ENCODE measurements at places on chromosomes 11 and 22.

GRCh38 chr11:8204025-8204424 is 35.2 kb upstream of the RIC3 start:
- no peak for DNase-seq

GRCh38 chr22:22941831-22942510 is 54.4 kb downstream of the IGLL5 start:
- no peak for DNase-seq

DNA sequence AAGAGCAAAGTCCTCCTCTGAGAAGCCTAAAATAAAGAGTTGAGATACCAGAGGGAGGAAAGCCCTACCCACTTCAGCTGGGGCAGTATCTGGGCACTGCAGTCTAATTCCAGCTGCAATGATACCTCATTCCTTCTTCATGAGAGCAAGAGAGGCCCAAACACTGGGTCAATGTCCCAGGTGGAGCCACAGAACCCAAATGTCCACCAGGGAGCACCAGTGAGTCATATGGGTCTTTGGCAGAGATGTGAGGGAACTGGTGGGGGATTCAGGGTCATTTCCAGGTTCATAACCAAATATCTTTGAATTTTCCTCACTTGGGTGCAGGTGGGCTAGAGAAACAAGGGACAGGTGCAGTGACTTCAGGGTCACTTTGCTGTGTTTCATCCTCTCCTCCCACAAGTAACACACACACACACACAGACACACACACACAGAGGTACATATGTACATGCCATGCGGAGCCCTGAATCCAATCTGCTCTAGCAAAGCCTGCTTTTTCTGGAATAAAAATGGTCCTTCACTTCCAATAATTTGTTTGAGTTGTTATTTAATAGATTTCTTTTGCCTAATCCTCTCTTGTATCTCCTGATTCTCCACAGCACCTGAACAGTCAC is 585.4 kb downstream of the SOX6 start:
- DNase-seq: no peak

DNA sequence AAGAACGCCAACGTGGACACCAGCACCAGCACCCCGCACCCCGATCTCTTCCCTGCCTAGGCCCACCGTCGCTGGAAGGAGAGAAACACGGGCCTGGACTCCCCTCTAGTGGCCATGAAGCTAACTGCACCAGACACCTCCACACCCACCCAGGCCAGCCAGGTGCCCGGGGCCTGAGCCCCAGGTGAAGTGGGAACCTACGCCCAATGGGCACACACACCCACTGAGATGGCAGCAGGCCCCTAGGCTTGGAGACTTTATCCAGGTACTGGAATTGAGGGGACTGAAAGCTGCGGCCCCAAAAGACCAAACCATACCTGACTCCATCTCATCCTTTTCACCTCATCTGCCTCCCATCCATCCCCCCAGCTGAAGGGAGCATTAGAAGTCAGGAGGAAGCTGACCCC is 81.0 kb downstream of the BUD13 start:
- DNase-seq: peak; percentile 25

- DNase-seq: no peak
Observed at GRCh38 chr22:40330615-40331014, 15.7 kb upstream of the ADSL start.

GRCh38 chr22:48551716-48552268 is 1275.9 kb downstream of the BRD1 start:
- no peak for DNase-seq

- peak; percentile 39 for DNase-seq
Observed at GRCh38 chr22:37639070-37639760, at the start of gene SH3BP1. TSS of gene SH3BP1 (plus strand) at chr22:37639669. CDS start at chr22:37639788, 119 bp downstream.

GRCh38 chr11:25655636-25656035 is 676.3 kb upstream of the ANO3 start:
- DNase-seq: no peak

- peak; percentile 44 for DNase-seq
Observed at GRCh38 chr11:65417702-65418430, 4.7 kb upstream of the NEAT1 start.

GRCh38 chr11:88909500-88909899 is 156.3 kb downstream of the GRM5 start:
- DNase-seq: no peak

DNA sequence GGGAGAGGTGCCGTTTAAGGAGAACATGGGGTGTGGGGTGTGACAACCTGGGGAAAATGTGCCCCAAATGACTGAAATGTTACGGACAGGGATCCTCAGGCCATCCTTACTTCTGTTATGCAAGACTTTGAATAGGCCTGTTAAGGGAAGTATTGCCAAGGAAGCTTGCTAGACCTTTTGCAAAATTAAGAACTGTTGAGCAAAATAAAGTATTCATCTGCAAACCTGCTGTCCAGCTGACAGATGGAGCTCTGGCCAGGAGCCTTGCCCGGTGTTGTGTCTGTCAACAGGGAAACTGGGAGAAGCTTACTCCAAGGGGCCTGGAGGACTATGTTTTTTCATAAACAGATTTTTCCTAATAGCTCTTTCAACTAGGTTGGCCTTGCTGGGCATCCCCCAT is 48.0 kb downstream of the FAT3 start:
- DNase-seq: no peak

- DNase-seq: no peak
Observed at GRCh38 chr11:57202281-57202680, 20.5 kb downstream of the LRRC55 start.

DNA sequence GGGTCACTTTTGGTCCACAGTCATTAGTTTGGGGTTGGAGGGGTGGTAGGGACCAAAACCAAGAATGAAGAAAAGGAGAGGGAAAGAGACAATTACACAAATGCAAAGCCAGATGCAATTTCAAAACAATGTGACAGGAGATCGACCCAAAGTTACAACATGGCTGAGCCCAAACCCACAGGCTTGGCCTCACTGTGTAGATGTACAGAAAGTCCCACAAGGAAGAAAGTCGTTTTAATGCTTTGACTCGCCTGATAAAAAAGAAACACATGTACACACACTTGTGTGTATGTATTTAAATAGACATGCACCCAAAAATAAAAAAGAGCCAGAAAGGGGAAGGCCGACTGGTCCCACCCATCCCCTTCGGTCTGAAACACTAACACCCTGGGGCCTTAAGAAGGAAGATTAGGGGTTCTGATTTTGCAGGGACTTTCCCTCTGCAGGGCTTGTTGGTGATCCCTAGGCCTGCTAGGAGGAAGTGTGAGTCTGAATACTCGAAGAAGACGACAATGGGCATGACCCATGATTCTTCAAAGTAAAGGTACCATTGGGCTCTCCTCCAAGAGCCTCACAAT is 104.1 kb downstream of the ETS1 start:
- DNase-seq: peak; percentile 84

GRCh38 chr11:57378186-57378585 is 2.8 kb downstream of the PRG3 start:
- DNase-seq: no peak

GRCh38 chr22:30867746-30868662 is 100.6 kb downstream of the MORC2 start:
- no peak for DNase-seq

DNA sequence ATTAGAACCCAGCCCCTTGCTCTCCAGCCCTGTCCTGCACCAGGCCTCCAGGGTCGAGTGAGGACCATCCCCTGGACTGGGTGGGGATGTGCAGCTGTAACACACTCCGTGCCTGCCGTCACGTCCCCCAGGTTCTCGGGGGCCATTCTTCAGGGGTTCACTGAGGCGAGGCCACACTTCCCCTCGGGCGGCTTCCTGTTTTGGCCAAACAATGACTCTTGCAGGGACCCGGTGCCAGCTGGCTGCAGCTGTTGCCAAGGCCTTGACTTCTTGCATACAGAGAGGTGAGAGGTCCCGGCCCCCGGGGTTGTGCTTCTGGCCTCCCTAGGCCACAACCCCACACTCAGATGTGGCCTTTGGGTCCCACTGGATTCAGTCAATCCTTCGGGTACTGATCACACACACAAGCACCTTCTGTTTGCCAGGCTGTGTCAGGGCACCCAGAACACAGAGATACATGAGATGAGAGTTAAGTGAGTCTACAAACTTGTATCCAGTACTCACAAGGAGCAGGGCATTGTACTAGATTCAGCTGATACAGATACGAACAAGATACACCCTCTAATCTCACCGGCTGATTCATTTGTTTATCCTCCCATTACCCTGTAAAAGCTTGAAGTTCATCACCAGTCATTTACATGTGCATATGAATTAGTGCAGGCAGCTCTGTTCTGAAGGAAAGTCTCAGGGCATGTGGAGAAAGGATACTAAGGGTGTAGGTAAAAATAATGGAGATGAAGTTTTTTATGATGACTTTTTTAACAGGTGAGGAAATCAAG is 32.9 kb downstream of the LRRC32 start:
- no peak for DNase-seq

GRCh38 chr11:117572671-117573070 is 224.3 kb downstream of the DSCAML1 start:
- no peak for DNase-seq

DNA sequence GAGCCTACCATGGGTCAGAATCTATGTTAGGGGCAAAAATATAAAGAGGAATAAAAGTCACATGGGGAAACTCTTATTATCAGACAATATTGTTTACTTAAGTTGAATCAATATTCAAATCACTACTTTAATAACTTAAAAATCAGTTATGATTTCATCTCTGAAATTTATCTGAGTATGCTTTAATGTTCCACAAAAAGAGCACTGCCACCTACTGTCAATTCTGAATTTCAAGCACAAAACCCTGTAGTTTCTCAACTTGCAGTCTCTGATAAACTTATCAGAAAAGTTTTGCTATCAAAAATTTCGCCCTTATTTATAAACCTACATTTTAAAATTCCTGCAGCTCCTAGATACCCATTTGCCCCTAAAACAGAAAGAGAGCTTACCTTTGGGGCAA is 47.3 kb downstream of the RDX start:
- no peak for DNase-seq

DNA sequence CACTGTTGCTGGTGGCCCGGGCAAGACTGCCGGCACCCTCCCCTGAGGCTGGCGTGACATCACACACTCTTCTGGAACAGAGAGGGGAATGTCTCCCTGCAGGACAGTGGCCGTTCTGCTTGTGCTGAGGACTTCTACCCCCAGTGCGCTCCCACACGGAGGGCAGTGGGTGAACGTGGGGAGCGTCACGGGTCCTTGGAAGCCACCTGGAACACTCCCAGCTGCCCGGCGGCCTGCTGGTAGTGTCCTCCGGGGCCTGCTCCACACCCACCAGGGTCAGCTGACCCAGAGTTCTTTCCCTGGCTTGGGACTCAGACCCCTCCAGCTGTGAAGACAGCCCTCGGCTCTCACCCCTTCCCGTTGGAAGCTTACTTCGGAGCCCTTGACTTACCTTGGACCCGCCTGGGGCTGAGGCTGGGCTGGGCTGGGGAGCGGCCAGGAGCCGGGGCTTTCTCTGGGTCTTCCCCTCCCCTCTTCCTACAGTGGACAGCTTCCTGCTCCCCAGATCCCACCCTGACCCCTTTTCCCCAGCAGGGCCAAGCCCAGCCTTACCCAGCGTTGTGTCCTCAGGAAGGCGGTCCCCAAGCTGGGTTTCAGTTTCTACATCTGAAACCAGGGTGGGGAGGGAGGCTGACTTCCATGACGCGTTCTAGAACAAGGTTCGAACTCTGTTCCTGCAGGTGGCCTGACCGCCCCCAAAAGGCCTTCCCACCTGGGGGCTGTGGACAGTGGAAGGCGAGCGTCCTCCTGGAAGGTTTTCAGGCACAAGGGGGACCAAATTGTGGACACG is 14.8 kb upstream of the GAL start:
- no peak for DNase-seq

GRCh38 chr22:45831394-45831793 is 145.6 kb downstream of the WNT7B start:
- no peak for DNase-seq

DNA sequence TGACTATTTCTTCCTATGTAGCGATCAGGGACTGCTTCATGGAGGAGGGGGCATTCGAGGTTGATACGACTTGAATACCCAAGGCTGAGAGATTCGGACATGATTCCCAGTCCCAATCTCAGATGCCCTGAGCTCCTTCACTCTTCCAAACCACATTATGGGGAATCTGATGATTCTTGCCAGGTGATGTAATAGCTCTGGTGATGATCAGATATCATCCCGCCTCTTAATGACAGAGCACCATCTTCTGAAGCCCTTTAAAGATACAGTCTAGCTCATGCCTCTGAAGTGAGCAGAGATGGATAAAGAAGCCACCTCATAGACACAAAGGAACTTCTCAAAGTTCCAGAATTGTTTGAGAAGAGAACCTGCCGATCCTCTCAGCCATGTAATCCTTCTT is 8.9 kb upstream of the CLMP start:
- no peak for DNase-seq

- no peak for DNase-seq
Observed at GRCh38 chr22:37581504-37581903, 1.6 kb upstream of the LGALS2 start.

DNA sequence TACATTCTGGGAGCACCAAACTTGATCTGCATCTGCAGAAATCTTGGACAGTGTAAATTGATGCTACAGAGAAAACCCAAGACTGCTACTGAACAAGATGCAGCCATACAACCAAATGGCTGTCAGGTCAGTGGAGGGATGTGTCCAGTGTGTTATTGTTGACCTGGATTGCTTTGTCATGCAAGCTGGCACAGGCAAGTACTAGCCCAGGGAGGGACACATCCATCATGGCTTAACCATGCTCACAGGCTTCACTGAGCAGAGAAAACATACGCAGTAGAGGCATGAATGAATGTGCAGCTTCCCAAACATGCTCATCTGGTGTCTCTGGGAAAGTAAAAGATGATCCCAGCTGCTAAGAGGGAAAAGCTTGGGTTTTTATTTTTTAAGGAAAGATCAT is 93.6 kb downstream of the MTNR1B start:
- no peak for DNase-seq

DNA sequence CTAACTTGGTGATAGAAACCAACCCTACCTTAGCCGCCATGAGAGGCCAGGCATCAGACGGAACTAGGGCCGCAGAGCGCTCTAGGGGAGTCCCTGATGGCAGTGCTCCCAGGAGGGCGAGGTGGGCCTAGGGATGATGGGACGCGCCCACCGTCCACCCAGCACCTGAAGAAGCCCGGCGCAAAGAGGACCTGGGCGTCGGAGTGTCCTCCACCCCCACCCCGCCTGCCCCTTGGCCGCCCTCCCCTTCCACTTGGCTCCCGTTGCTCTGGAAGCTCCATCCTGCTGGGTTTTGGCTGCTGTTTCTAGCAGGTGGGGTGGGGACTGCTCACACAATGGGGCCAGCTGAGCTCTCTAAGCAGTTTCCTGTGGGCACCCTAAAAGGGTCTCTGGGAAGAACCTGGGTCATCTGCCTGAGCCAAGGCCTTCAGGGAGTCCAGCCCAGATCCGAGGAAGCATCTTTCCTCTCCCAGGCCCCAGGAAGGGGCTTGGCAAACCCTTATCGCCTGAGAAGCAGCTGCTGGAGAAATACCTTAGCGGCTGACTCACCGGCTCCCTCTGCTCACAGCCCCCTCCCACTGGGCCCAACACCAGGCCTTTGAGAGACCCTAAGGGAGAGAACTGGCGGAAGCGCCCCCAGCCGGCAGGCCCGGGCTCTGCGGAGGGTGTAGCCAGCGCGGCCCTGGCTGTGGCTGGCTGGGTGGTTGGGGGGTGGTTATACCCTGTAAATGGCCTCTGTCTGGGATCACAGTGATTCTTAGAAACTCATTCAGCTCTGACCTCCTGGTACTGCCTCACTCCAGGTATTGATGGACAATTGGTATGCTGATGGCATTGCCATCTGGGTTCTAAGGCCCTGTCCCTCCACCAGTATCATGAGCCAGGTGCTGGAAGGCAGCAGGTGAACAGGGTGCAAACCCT is 19.3 kb downstream of the CREB3L1 start:
- DNase-seq: no peak
